ENCODE measurements at places on chromosomes 2 and 18.

- DNase-seq, result no peak
Observed at GRCh38 chr2:71952572-71953188, 195.0 kb downstream of the CYP26B1 start.

GRCh38 chr2:58727981-58728656 lies 487.0 kb upstream of the FANCL start:
- DNase-seq, result no peak

GRCh38 chr2:120389036-120389391 lies 43.1 kb downstream of the INHBB start:
- no peak for DNase-seq

DNA sequence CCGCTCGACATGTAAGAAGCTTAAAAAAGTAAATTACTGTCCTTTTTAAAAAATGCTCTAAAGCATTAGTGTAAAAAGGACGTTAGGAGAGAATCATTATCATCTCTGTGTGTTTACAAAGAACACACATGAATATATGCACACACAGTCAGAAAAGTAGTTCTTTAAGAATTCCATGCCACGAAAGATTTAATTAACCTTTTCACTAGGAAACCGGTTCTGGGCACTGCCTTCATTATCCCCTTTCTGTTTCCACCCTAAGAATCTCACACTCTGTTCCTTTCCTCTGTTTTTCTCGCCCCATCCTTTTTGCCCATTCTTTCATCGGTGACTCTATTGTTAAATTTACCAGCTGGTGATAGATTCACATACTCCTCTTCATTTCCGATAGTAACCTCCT lies 338.6 kb downstream of the DCC start:
- no peak for DNase-seq

DNA sequence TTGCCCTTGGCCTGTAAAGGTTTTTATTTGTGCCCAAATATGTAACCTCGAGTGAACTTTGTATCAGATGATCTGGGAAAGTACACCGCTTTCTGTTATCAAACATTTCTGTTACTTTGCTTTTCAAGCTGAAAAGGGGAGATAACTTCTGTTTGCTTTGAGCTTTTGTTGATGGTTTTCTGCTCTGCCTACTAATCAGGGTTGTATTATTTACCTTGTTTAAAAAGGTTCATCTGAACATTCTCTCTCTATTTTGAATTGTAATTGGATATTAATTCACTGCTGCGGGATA lies 79.4 kb downstream of the XRCC5 start:
- DNase-seq, result no peak

DNA sequence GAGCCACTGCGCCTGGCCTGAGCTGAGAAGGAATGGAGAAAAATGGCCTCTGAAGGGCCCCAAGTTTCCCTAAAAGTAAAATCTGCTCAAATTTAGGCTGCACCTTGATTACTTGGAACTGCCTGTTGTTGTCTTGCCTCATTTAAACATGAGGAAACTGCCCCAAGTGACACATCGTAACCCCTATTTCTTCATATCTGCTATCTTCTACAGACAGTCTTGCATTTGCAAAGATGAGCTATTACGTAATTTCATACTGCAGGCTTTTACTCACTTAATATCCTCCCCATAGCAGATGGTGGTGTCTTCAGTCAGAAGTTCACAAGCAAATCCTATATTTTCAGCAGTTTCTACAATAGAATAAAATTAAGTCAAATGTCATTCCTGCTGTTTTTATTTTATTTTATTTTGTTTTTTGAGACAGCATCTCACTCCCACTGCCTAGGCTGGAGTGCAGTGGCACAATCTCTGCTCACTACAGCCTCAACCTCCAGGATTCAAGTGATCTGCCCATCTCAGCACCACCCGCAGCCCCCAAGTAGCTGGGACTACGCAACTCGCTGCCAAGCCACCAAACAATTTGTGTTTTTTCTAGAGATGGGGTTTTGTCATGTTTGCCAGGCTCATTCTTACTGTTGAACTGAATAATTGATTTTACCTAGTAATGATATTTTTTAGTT lies 45.3 kb upstream of the NARS1 start:
- DNase-seq, result no peak

GRCh38 chr2:134099273-134099672 lies 154.6 kb upstream of the MGAT5 start:
- no peak for DNase-seq

DNA sequence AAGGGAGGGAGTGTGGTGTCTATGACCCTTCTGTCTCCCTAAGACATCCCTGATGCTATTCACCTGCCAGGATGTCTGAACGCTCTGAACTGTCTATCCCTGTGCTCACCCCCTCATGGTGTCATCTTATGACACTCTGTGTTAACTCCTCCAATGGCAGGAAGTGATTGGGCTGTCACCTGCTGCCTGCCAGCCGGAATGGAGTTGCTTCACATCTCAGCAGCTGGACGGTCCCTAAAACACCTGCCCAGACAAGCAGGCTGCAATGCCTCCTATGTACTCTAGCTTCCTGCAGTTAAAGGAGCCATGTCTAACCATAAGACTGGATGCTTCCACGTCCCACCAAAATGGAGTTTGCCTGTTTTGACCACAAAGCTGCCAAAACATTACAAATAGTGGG lies 99.9 kb downstream of the CPO start:
- DNase-seq, result no peak

DNA sequence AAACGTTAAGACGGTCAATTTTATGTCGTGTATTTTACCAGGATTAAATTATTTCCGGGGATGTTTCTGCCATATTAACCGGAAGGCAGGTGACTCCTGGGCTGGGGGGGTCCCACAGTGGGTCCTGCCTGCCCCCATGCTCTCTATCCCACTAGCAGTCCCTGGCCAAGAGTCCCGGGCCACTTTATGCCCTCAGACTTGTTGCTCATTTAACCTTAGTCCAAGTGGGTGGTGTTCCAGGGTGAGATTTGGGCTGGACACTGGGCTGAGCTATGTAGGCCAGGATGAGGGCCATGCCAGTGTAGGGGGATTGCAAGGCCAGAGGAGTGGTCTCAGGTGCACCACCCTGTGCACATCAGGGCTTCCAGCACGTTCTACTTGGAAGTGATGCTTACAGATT lies 24.1 kb downstream of the TWIST2 start:
- DNase-seq, result no peak

GRCh38 chr2:152415796-152416195 lies 80.8 kb downstream of the FMNL2 start:
- DNase-seq, result no peak

GRCh38 chr2:5982193-5982902 lies 290.2 kb downstream of the SOX11 start:
- DNase-seq, result no peak

- no peak for DNase-seq
Observed at GRCh38 chr18:73503326-73503725, 635.5 kb upstream of the NETO1 start.

GRCh38 chr2:216429428-216429827 lies 17.1 kb downstream of the SMARCAL1 start:
- no peak for DNase-seq

GRCh38 chr18:58520969-58521368 lies 107.9 kb downstream of the ALPK2 start:
- no peak for DNase-seq

DNA sequence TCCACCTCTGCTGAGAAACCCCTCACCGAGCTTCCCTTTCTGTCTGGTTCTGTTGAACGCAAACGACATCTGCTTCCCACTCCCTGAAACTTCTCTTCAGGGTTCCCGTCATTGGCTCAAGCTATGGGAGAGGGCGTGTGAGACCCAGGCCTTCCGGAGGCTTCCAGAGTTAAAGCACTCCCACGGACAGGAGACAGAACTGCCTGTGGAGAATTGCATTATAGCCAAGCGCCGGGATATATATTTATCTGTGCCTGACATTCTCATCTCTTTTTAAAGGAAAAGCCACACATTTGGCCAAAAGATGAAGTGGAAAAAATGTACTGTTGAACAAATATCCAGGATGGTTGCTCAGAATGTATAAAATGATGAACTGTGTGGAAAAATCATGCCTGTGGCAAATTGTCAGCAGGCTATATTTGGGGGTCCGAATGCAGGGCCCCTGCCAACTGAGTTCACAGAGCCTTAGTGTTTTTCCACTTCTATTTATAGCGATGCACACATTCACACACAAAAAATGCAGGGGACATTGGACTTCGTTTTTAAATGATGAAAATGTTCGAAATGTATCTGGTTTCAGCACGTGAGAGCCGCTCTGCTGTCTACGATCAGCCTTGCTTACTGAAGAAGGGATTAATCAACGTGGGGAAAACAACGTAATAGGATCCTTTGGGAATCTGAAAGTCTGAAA lies 59.5 kb downstream of the E2F6 start:
- DNase-seq, result no peak

DNA sequence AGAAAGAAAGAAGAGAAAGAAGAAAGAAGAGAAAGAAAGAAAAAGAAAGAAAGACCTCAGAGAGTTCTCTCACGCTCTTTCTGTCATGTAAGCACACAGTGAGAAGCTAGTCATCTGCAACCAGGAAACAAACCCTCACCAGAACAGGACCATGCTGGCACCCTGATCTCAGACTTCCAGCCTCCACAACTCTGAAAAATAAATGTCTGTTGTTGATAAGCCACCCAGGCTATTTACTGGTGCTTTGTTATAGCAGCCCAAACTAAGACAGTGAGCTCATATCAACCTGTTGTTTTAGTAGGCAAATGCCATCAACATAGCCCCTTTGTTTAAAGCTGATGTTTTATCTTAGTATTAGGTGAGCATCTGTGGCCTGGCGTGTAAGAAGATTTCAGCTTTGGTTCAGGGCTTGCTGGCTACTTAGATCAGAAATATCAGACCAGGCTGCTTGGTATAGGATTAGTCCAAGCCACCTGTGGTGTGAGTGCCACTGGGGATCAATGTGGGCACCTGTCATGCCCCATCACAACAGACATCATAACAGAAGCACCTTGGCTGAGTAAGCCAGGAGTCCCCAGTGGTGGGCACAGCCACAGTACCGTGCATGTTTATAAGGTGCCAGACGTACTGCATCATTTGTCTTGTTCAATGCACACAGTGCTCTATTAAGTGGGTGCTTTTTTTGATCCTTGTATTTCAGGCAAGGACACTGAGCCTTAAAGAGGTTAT lies 94.4 kb downstream of the LBH start:
- DNase-seq, result no peak

DNA sequence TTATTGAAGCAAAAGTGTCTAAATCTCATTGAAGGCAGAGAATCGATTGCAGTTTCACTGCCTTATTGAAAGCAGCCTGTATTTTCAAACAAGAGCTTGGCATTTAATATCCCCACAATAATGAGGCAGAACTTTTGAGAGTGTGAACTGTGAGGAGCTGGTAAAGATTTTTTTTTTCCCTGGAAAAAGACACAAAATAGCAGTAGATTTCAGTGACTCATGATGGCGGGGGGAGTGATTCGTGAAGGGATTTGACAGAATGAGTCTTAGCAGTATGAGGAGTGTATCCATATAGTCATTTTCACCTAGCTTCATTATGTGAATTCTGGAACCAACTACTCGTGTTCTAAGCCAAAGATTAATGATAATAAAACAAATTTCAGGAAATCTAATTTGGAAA lies 242.9 kb downstream of the ARL6IP6 start:
- no peak for DNase-seq

DNA sequence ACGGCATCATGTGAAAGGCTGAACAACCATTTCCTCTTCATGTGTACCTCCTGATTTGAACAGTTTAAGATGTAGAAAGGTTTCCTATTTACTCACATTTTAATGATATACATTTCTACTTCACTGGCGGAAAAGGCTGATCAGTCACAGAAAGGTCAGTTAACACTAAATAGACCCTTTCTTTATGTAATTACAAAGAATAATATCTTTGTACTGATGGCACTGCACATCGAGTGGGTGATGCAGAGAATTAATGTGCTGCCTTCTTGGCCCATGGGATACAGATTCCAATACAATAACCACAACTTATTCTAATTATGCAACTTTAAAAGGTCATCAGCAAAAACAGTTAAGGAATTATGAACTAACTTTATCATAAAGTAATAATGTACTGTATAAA lies 328.5 kb upstream of the KLHL14 start:
- no peak for DNase-seq

GRCh38 chr2:180124273-180125139 lies 117.4 kb upstream of the CWC22 start:
- no peak for DNase-seq

DNA sequence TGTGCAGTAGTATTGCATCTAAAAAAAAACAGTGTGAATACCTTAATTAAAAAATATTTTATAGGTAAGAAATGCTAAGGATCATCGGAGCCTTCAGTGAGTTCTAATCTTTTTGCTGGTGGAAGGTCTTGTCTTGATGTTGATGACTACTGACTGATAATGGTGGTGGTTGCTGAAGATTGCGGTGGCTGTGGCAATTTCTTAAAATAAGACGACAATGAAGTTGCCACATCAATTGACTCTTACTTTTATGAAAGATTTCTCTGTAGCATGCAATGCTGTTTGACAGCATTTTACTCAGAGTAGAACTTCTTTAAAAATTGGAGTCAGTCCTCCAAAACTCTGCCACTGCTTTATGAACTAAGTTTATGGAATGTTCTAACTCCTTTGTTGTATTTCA lies 36.2 kb downstream of the GLS start:
- DNase-seq, result no peak

- no peak for DNase-seq
Observed at GRCh38 chr2:225037415-225038230, 4.6 kb downstream of the DOCK10 start.

- DNase-seq, result no peak
Observed at GRCh38 chr2:3143602-3144001, 234.0 kb downstream of the EIPR1 start.

GRCh38 chr2:68272246-68272994 lies 20.1 kb upstream of the PPP3R1 start:
- DNase-seq, result no peak

GRCh38 chr2:128643221-128644065 lies 324.8 kb upstream of the HS6ST1 start:
- no peak for DNase-seq

DNA sequence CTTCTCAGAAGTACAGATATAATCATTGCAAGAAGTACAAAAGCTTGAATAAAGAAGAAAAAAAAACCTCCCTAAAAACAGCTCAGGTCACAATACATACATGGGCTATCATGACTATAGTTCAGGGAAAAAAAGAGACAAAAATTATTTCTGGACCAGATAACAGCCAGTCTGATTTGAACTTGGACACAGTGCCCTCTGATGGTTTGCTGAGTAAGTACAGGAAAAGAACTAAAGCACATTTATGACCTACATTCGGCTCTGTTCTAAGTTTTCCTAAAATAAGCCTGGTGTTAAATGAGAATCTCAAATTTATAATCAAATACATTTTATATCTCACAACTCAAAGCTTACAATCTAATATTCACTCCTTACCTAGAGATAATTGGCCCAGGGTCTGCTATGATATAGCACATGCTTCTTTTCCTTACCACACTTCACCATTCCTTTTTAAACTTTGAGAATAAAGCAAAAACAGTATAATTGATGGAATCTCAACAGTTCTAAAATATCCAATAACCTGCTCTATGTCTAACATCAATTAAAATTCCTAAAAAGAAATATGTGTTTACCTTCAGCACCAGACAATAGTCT lies 81.1 kb downstream of the RAPH1 start:
- DNase-seq, result peak; percentile 8

All from stimulated activated CD4-positive, alpha-beta T cell treated with anti-CD3 and anti-CD28 coated beads, Interleukin-2, amount 100 ng/mL, for 48 hours (primary cell).